ENCODE measurements at places on chromosomes 11 and 22.

DNA sequence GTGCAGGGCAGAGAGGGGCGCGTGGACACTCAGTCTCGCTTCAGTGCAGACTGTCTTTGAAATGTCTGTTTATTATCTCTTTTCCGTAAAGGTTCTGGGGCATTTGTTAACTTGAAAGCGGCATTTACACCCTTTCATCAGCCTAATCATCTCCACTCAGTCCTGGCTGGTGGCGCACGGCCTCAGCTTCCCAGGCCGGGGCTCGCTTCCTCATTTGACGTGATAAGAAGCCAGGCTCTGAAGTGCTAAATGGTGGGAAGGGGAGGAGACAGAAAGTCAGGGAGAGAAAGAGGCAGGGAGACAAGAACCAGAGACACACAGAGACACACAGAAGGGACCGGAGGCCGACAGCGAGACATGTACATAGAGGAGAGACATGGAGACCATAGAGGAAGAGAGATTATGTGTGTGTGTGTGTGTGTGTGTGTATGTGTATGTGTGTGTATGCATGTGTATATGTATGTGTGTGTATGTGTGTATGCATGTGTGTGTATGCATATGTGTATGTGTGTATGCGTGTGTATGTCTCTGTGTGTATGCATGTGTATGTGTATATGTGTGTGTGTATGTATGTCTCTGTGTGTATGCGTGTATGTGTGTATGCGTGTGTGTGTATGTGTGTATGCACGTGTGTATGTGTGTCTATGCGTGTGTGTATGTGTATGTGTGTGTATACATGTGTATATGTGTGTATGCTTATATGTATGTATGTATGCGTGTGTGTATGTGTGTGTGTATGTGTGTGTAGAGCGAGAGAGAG is 101.5 kb downstream of the ST3GAL4 start:
- no peak for DNase-seq

- DNase-seq: no peak
Measured at GRCh38 chr11:44833221-44833876, 106.6 kb downstream of the TSPAN18 start.

GRCh38 chr11:7437696-7438095 is 47.6 kb upstream of the OLFML1 start:
- no peak for DNase-seq

DNA sequence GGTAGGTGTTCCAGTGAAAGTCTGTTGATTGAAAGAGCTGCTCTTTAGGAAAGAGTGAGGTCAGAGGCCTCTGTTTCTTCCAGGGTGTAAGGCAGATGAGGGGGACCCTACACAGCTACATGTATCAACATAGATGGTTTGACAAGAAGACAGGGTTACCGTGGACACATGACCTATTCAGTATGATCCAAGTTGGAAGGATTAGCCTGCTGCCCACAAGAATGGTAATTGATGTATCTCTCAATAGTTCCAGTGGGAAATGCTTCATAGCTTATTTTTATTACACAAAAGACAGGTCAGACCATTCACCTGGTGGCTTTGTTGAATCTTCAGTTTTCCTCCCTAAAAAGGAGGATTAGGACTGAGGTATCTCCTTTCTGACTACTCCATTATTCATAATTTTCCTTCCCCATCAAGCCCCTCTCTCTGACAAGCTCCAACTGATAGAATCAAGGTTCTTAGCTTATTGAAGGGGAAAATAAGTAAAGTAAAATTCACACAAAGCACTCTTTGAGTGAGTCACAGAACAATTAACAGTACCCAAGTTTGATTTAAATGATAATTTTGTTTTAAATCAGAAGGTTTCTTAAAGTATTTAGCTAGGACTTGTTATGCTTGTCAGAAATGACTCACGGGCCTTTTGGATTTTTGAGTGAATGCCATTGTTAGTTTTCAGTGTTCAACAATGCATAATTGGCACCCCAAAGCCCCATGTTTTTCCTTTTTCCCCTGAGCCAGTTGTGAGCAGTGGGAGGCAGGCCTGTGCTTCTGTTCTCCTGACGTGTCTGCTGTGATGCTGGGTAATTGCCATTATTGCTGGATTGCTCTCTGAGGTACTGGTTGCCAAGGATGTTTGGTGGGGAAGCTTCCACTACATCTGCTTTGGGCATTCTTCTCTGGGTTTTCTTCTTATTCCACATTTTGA is 373.2 kb downstream of the DDX10 start:
- DNase-seq: no peak

GRCh38 chr11:57143459-57143858 is 38.3 kb upstream of the LRRC55 start:
- no peak for DNase-seq

GRCh38 chr22:29988719-29989118 is 91.5 kb upstream of the HORMAD2 start:
- DNase-seq: no peak

- no peak for DNase-seq
Measured at GRCh38 chr11:1759151-1759850, 4.4 kb downstream of the CTSD start.

GRCh38 chr22:44438056-44438455 is 60.0 kb downstream of the RTL6 start:
- DNase-seq: no peak

DNA sequence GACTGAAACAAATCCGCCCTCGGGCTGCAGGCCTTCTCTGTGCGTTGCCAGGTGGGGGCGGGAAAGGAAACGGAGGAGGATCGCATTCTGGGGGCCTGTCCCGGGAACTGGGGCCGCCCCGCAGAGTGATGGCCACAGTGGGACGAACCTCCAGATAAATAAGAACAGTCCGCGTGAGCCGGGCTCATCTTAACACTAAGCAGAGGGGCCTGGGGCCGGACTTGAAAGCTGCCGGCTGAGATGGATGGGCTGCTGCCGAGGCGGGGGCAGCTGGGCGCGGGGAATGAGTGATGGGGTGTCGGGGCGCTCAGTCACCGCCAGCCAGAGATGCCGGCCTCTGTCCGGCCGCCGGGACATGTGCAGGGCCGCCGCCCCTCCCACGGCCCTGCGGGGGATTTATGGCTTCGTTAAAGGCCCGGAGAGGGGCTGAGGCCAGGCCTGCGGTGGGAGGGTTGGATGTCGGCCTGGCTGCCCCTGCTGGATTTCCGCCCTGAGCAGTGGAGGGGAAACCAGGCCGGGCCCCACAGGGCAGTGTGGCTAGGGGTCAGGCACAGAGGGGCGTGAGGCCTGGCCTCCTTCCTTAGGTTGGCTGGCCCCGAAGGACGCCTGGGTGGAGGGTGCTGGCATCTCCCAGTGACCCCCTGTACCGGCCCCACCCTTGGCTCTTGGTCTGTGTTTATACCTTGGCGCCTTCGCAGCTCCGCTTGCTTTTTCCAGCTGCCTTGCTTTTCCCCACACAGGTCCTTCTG is 45.3 kb upstream of the CD82 start:
- DNase-seq: peak; percentile 45

DNA sequence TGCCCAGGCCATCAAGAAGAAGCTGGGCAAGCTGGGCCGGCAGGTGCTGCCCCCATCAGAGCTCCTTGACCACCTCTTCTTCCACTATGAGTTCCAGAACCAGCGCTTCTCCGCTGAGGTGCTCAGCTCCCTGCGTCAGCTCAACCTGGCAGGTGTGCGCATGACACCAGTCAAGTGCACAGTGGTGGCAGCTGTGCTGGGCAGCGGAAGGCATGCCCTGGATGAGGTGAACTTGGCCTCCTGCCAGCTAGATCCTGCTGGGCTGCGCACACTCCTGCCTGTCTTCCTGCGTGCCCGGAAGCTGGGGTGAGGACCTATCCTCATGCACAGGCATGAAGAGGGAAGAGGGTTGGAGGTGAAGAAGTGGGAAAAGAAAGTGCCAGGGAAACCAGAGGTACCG is 5.3 kb upstream of the NHERF4 start:
- no peak for DNase-seq

DNA sequence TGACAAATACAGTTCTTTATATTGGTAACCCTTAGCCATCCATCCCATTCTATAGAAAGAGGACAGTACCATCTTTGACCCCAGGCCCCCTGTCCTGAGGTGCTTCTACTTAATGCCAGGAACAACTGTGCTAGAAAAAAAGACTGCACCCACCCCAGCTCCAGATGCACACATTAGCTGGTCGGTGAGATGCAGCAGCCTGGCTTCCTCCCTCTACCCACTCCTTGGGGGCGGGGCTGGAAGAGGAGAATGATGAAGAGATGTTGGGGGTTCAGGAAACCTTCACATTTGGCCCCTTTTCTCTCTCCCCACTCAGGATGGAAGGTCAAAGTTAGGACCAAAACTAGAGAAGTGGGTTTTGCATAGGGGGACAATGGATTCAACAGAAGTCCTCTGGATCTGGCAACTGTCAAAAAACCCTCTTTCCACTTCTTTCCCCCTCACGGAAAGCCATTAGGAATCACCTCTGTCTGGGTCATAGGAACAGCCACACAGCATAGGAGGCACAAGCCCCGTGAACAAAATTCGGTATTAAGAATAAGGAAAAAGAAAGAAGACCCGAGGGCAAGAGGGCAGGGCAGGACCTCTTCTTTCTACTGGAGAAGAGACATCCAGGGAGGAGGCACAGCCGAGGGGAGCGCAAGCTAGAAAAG is 755 bp downstream of the NRIP3 start:
- DNase-seq: no peak

- no peak for DNase-seq
Measured at GRCh38 chr11:1160231-1161101, 2.7 kb downstream of the MUC5AC start.

DNA sequence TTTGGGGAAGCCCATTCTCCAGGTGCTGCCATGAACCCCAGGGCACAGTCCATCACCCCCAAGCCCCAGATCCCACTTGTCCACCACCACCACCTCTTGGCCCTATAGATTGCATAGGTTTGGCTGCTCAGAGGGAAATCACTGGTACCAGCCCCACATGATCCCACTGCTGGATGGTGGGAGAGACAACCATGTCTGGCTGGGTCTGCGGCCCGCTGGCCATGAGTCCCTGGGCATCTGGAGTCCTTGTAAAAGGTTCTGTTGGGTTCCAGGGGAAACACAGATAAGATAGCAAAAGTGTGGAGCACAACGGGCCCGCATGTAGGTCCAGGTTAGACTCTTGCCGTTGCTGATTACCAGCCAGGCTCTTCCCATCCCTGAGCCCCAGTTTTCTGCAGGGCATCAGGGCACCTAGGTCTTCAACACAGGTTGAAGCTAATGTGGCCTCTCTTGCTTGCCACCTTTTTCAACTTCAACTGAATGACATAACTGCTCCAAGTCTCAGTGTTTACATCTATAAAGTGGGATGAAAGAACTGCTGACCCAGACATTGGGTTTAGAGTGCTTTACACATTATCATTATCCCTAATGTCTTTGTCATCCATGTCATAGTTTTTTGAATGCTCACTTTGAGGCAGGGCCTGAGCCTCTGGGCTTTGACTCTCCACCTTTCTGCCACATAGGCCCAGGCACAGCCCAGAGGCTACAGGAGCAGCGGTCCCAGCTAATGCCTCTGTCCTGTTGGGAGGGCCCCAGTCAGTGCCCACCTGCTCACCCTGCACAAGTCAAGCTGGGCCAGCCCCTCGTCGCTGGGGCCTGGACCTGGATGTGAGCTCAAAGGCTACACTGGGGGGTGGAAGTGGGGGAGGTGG is 1.0 kb upstream of the TANGO2 start:
- DNase-seq: no peak

DNA sequence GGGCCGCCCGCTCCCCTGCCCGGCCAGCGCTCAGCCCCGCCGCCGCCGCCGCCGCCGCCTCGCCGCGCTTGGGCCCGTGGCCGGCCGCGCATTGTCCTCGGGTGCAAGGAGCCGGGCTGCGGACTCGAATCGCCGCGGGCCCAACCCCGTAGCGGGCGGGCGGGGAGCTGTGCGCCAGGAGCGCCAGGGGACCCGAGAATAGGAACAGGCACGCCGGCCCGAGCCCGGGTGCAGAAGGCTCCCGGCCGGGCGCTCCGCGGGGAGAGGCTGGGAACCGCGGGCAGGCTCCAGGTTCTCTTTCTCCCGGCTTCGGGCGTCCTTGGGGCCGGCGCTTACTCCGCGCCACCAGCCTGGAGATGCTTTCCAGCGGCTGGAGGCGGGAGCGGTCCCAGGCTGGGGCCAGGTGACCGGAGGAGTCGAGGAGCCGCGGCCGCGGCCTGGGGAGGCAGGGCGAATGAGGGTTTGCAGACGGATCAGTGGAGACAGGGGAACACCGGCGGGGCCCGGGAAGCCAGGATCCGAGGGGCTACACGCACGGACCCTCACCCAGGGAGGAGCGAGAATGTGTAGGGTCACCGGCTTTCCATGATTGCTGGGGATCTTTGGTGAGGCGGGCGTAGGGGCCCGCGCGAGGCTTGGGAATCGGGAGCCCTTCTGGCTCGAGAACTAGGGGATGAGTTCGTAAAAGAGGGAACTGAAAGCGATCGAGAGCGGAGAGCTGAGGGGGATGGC is 726 bp downstream of the PKNOX2 start:
- DNase-seq: no peak

DNA sequence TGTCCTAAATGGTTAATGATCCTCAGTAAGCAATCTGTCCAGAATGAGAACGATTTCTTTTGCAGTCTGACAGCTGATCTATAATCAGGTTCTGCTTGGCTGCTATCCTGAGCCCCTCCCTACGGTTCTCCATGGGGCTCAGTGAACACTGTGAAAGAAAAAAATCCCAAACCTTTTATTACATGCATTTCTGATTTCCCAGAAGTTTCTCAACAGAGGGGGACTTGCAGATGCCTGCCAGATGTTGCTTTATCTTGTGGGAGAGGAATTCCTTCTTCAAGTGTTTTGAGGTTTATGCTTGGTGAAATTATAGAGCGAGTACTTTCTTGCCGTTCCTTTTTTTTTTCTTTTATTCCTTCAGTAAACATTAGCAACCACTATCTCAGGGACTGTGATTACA is 531.9 kb upstream of the ISX start:
- no peak for DNase-seq

DNA sequence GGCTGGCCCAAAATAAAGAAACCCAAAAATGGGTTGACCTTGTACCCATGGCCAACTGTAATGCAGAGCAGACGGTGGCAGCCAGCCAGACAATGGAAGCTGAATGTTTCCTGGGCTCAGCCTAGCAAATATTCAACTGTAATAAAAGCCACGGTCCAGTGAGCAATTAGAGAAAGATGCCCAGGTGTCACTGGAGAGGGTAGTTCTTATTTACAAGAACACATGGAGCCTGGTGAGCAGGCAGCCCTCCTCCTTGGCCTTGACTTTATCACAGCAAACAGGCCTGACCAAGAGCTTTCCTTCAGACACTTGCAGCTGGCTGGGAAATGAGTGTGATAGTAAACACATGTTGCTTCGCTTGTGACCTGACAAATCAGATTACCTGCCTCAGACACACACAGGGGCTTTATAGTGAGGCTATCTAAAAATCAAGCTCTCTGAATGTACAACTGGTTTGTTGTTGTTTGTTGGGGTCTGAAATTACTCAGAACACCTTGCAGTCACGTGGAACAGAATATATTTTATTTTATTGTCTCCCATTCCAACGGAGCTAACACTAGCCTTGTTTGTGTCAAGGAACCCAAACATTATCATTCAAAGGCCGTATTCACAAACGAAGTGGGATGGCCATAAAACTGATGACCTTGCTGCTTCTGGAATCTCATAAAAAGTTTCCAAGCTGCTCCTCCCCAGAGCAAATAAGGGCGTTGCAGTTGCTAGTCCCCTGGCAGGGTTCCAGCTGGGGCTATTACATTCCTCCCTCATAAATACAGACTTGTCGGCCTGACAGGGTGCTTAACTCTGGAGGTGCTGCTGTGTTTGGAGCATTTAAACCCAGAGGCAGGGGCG is 161.1 kb downstream of the BBOX1 start:
- peak; percentile 74 for DNase-seq

Data from muscle of arm (tissue), 14 donors.